ENCODE measurements at places on chromosomes 2 and 18. TPM values are rescaled to one million over a fixed set of nuclear protein-coding genes. Genes with fewer than 3 reads are reported as not detected.

DNA sequence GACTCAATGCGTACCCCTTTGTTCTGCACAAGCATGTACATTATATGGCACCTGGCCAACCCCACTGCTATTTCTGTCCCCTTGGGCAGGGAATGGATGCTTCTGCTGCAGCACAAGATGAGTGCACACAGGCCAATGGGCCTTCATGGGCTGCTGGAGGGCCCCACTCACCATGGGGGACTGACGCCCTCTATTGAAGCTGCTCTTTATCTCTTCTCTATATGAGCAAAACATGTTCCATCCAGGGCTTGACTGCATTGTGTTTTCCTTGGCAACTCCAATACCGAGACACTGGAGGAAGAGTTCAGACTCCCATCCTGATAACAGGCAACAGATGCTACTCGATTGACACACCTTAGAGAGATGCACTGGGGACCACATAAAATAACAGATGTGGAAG lies 251.6 kb upstream of the NCKAP5 start:
- no peak for DNase-seq

- DNase-seq, result no peak
Measured at GRCh38 chr2:54422072-54422581, 34.0 kb upstream of the SPTBN1 start.

- peak; percentile 76 for DNase-seq
Measured at GRCh38 chr18:12092398-12093229, 1.0 kb upstream of the ANKRD62 start.

DNA sequence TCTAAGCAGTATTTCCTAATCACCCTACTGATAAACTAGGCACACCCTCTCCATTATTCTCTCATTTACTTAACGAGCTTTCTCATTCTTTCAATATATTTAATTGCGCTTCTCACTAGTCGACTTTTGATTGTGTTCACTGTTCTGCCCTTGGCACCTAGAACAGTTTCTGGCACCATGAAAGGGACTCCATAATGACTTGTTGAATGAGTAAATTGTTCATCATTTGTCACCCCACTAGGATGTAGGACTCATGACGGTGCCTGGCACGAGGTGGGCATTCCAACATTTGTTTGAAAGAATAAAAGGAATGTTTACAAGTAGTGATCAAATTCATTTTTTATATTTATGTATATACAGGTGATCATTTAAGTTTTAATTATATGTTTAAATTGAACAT lies 123.7 kb downstream of the DIS3L2 start:
- no peak for DNase-seq

DNA sequence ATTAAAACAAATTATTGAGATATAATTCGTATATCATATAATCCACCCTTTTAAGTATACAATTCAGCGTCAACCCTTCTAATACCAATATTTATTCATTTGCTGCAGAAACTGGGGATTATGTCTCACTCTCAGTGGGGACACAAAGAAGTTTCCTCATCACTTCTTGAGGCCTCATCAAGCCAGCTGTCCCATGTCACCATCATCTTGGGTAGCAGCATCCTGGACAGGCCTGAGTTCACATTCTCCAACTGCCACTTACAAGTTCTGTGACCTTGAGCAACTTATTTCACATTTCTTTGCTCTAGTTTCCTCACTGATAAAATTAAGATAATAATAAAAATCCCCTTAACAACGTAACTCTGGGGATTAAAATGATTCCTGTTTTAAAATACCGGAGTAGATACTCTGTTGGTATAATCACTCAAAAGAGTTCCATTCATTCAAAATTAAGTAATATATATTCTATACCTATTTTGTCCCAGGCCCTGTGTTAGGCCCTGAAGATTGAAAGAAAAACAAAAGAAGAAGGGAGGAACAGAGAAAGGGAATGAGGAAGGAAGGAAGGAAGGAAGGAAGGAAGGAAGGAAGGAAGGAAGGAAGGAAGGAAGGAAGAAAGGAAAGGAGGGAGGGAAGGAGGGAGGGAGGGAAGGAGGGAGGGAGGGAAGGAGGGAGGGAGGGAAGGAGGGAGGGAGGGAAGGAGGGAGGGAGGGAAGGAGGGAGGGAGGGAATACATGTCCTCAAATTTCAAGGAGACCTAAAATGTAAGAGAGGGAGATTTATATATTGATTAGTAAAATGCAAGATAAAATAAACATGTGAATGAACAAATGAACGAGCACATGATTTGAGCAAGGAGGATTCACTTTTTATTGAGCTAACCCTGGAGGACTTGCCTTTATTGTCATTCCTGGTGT lies 42.4 kb downstream of the NCKAP5 start:
- no peak for DNase-seq

MTHFD2 gene
- total RNA-seq, result 19.3 TPM

DNA sequence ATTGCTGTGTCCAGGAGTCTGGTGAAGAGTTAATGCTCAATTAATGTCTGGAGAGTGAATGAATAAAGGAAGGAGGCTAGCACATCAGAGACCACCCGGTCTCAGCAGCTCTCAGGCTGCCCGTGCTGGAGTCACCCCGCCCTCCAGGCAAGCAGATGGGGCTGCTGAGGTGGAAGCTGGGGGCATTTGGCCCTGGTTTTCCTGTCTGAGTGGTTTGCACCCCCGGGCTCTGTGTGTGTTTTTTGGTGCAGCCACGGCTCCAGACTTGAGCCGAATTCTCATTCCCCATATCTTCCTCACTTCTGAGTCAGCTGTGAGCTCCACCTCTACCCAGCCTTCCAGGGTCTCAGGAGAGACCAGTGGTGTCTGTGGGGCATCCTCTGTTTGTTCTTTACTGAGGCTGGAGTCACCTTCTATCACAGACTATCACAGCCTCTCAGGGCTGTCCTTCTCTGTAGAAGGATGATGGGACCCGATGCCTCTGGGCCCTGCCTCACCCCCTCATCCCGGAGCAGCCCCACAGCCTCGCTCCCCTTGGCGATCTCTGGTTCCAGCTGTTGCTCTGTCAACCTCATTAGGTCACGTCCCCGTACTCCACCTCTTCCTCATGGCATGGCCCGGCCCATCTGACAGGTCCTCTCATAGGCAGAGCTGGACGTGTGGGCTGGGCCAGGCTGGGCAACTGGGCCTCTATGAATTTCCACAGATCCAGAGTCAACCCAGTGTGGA lies 60.8 kb downstream of the HS1BP3 start:
- DNase-seq, result no peak

GRCh38 chr2:83058683-83059082 lies 1400.4 kb downstream of the SUCLG1 start:
- DNase-seq, result no peak

PLCD4 gene
- total RNA-seq, result 41.2 TPM

GRCh38 chr2:152925547-152926448 lies 207.4 kb downstream of the ARL6IP6 start:
- DNase-seq, result peak; percentile 84

INPP5D gene
- 8.2 TPM for total RNA-seq

DNA sequence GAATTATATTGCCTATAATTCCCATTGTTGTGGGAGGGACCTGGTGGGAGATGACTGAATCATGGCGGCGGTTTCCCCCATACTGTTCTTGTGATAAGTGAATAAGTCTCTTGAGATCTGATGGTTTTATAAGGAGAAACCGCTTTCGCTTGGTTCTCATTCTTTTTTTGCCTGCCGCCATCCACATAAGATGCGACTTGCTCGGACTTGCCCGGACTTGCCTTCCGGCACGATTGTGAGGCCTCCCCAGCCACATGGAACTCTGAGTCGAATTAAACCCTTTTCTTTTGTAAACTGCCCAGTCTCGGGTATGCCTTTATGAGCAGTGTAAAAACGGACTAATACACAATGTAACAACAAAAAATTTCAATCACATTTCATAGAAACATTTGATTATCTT lies 115.8 kb downstream of the C2orf74 start:
- DNase-seq, result no peak

GYPC gene
- total RNA-seq, result 6.3 TPM

DNA sequence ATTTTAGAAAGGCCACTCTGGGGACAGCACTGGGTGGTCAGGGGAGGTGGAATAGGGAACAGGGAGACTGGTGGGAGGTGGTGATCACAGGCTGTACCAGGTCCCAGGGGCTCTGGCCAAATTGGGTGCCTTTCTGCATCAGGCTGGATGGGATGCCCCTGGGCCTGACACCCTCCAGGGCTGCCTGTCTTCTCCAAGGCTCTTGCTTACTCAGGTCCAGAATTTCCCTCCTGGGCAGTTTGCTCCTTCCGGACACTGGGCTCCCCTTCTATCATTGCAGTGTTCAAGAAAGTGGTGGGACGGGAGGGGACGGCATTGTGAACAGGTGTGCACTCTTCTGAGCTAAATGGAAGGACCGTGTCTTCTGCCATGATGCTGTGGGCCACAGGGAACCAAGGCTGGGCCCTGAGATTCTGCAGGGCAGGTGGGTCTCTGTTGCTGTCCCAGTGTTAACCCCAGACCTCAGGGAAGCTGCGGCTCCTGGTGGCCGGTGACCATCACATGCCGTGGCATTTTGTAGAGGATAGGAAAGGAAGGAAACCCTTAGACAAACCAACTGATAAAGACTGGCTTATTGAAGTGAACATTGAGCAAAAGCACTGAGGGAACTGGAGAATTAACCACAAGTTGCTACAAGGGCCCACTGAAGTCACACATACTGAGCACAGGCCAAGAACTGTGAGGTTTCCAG lies 93.7 kb upstream of the HS6ST1 start:
- DNase-seq, result no peak

EPB41L5 gene
- total RNA-seq, result 27.8 TPM

- DNase-seq, result no peak
Measured at GRCh38 chr2:216830346-216830745, 29.5 kb downstream of the TNP1 start.

DNA sequence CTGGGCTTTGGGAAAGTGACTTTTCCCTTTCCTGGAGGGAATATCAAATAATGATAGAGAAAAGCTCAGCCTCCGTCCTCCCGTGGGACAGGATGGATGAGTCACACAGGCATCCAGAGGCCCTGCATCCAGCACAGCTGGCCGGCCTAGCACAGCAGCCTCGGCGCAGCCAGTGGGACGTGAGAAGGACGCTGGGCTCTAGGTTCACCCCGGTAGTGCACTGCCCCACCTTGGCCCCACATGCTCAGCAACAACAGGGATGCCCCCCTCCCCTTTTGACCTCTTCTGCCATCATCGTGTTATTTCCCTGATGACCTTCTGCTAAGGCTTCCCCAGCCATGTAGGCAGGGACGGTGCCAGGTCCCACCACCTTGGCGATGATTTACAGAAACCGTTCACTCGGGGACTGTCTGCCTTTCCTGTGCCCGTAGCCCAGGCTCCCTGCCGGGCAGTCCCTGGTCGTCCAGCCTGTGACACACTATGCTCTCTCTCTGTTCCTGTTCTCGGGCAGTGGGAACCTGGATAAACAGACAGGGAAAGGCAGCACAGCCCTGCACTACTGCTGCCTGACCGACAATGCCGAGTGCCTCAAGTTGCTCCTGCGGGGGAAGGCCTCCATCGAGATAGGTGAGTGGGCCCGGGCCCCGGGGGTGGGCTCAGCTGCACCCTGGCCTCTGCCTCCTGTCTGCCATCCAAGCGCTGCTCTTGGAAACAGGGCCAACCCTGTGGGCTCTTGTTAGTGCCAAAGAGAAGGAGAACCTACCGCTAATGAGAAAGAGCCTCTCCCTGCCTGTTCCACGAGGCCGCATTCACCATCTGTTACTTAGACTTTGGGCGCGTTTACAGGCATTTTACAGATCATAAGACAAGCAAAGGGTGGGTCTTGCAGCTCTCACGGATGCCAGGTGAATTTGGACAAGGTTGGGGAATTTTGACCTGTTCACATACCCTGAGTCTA lies 44.6 kb downstream of the ITGB1BP1 start:
- no peak for DNase-seq

GKN1 gene
- not detected for total RNA-seq

DNA sequence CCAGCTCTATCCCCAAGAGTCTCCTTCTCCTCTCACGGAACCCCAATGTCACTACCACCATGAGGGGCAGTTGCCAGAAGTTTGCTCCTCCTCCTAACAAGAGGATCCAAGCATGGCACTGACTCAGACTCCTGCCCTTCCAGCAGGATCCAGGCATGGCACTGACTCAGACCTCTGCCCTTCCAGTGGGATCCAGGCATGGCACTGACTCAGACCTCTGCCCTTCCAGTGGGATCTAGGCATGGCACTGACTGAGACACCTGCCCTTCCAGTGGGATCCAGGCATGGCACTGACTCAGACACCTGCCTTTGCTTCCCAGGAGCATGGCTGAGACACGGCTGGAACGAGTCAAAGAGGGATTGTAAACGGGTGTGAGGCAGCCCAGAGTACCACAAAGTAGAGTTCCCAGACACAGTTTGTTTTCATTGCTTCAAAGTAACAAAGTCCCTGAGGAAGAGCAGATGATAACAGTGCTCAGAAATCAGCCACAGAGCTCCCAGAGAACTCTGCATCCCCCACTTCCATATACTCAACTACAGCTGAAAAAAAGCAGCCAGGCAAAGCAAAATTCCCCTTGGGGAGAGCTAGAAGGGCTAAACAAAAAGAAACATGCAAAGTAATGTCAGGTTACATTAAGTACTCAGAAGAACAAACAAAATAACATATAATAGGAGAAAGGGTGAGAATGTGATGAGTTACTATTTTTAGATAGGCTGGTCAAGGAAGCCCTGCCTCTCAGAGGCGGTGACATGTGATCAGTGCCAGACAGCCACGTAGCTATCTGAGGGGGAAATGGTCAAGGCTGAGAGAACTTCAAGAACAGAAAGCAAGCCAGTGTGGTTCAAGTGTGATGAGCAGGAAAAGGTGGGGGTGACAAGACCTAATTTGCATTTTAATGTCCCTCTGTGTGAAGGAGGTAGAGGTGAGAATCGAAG lies 3.0 kb downstream of the BUB1 start:
- DNase-seq, result peak; percentile 48

DNA sequence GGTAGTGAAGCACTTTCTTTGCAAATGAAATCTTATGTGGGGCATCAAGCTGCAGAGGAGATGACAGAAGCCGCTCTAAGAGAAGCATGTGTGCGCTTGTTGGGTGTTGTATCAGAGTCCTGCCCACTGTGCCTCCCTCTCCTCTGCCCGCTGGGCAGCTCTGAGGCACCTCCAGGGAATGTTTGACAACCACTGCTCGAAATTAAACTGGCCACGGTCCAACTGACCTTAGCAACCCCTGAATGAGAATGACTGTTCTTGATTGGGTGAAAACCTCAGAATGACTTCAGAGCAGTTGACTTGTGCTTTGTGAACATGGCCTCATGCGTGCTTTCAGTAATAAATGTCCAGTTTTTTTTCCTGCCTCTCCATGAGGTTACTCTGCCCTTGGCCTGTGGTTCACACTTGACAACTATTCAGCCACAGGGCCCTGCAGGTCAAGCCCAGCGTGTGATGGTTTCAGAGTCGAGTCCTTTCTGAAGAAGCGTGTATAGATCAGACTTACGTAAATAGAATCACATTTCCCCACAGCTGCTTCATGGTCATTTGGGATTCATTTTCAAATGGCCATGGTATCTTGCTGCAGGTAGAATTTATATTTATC lies 94.9 kb downstream of the SLC4A3 start:
- no peak for DNase-seq

- no peak for DNase-seq
Measured at GRCh38 chr2:24482251-24482971, 8.6 kb upstream of the NCOA1 start.

DNA sequence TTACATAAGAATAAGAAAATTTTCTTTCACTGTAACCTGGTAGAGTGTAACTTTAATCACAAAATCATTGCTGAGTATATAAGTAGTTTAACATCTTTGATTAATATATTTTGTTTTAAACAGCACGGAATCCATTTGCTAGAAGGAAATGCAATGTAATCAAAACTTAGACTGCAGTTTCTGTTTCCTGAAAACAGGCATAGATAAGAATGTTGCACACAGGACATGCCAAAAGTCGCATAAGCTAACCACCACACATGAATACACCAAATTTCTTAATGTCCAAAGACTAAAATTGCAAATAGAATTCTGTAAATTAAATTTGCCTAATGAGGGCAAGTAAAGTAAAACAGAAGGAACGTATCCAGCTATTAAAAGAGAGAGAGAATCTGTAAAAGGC lies 51.0 kb upstream of the SERPINB2 start:
- no peak for DNase-seq

- peak; percentile 70 for DNase-seq
Measured at GRCh38 chr18:43571078-43571689, 293.9 kb upstream of the SYT4 start.

All from mucosa of descending colon (tissue), 3 donors.